Daoy (cell line): ENCODE measurements at places on chromosomes 3 and 15. TPM values are rescaled to one million over a fixed set of nuclear protein-coding genes. Genes with fewer than 3 reads are reported as not detected.

DNA sequence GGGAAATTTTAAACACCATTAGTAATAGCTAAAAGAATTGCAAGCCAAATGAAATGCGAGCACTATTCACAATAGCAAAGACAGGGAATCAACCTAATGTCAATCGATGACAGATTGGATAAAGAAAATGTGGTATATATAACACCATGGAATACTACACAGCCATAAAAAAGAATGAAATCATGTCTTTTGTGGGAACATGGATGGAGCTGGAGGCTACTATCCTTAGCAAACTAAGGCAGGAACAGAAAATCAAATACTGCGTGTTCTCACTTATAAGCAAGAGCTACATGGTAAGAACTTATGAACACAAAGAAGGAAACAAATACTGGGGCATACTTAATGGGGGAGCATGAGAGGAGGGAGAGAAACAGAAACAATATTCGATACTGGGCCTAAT is 85.2 kb downstream of the FMN1 start:
- DNase-seq: no peak

- DNase-seq: no peak
Measured at GRCh38 chr3:37223141-37223558, 48.8 kb upstream of the LRRFIP2 start.

DNA sequence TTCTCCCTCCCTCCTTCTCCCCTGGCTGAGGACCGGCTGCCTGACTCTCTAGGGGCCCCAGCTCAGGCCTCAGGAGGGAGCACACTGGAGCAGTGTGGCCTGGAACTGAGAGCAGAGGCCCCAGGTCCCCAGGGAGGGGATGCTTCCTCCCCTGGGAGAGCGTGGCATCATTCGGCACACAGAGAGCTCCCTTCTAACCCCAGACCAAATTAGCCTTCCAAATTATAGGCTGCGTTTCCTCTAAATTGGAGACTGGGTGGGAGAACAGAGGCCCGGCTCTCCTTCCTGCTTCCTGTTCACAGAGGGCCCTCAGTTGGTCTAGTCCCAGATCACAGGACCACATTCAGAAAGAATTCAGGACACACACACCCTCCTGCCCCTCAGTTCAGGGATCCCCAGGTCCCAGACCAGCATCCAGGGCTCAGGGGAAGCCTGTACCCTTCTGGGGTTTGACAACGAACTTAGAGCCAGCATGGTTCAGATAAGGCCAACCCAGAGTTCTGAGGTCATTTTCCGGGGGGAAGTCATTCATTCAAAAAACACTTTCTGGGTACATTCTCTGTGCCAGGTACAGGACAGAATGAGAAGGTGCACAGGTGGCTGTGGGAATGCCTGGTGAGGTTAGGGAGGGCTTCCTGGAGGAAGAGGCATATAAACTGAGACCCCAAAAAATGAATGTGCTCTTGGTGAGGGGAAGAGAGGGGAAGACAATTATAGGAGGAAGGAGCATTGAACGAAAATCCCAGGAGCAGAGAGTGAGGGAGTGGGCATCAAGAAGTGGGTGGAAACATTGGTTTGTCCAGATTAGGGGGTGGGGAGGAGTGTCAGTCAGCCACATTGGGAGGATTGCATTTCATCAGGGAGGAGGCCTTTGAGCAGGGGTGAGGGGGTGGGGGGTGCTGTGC is 28.4 kb upstream of the RPL29 start:
- DNase-seq: no peak

GRCh38 chr3:125132815-125133214 is 77.0 kb upstream of the HEG1 start:
- no peak for DNase-seq

DNA sequence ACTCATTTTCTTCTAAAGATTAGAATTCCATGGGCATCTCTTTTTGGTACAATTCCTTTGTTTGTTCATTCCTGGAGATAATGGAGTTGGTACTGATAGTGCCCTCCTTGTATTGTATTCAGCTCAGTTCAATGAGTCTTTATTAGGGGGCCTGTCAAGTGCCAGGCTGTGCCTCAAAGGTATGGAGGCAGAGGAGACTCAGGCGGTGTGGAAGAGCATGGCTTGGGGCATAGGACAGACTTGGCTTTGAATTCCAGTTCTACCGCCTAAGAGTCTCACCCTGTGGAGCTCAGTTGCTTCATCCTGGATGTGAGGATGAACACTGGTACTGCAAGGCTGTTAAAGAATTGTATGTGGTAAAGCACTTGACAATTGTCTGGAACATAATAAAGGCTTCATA is 196.6 kb upstream of the IL12A start:
- DNase-seq: no peak

- no peak for DNase-seq
Measured at GRCh38 chr3:60010781-60011180, 961.0 kb upstream of the CFAP20DC start.

GRCh38 chr3:174440741-174441587 is 418.2 kb upstream of the NAALADL2 start:
- DNase-seq: peak; percentile 96

- DNase-seq: no peak
Measured at GRCh38 chr3:111652492-111653180, 57.5 kb upstream of the ZBED2 start.

GRCh38 chr15:90774731-90775514 is 57.8 kb downstream of the BLM start:
- peak; percentile 59 for DNase-seq

GRCh38 chr15:70127288-70127746 is 29.6 kb upstream of the TLE3 start:
- DNase-seq: peak; percentile 61

GRCh38 chr3:194167480-194168282 is 31.7 kb downstream of the HES1 start:
- DNase-seq: no peak

DNA sequence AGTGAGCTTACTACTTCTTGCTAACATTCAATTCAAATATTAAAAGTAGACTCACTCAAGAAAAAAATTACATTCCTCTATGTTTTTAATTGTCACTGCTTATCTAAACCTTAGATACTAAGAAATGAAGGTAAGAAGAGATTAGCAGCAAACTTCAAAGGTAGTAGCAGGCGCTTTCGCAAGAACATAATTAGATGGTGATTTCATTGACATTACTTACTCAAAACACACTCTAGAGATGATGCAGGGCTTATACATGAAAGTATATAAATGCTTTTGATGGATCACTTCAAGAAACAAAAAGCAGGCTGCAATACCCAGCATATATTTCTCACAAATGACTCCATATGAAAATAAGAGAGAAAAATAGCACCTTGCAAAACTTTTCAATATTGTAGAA is 86.8 kb downstream of the FSIP1 start:
- DNase-seq: no peak

DNA sequence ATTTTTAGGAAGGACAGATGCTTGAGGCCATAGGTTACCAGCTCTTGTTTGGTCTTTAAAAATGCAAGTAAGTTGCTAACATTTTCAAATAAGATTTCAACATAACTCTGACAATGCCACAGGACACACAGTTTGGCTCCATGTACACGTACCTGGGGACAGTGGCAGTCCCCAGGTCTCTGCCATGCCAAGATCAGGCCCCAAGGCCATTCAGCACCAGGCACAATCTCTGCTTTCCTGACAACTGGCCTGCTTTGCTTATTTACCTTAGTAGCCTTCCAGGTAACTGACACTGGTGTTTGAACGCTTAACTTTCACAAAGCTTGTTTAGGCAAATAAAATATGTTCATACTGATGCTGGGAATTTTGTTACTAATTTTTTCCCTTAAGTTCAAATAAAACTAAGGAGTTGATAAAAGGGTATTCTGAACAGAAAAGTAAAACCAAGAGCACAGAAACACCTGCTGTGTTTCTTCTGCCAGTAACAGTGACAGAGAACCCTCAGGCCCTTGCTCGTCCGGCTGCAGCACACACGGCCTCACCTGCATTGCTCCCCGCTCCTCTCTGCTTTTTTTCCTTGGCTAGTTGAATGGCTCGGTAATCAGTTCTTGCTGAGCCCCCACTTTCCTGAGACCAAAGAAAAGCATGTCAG is 16.5 kb downstream of the ZXDC start:
- no peak for DNase-seq

- no peak for DNase-seq
Measured at GRCh38 chr15:44811337-44811736, 75.0 kb downstream of the TRIM69 start.

DNA sequence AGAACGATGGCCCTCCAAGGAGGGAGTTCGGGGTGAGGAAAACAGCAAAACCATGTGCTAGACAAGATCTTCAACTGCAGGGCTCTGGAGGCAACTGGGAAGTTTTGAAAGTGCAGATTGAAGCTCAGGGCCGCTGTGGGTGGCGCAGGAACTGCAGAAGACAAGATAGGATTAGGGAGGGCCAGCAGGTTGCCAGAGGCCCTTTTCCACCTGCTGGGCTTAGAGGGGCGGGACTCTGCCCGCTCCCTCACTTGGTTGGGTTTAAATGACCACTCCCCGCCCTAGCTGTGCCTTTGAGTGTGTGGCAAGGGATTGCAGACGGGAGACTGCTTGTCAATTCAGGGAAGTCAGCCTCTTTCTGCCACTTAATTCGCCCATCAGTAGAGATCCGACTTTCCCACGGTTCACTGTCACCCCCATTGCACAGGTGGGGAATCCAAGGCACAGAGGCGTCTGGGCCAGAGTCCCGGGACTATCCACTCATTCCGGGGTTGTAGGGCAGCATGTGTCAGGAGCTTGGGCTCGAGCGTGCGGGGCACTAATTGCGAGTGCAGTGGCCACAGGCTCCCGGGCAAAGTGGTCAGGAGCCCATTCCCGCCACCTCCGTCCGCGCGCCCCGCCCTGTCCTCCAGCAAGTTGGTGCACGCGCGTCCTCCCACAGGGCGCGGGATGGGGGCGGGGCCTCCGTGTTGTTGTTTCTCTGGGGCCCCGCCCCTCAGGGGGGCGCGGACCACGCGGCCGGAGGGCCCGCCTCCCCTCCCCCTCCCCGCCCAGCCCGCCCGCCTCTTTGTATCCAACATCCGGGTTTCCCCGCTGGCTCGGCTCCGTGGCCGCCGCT is at the start of gene ACVR2B:
ACVR2B (plus strand) TSS at position 816 of the 838 bp plus-strand sequence. CDS start 433 bp downstream, outside the sequence.
- peak; percentile 78 for DNase-seq

The GPR62 gene
- total RNA-seq: not detected in 2 replicates

The TWF2 gene
- 103 and 109 TPM in 2 replicates for total RNA-seq

The ZNF501 gene
- 1.3 and 2.7 TPM in 2 replicates for total RNA-seq
